ENCODE measurements at places on chromosomes 4 and X.

DNA sequence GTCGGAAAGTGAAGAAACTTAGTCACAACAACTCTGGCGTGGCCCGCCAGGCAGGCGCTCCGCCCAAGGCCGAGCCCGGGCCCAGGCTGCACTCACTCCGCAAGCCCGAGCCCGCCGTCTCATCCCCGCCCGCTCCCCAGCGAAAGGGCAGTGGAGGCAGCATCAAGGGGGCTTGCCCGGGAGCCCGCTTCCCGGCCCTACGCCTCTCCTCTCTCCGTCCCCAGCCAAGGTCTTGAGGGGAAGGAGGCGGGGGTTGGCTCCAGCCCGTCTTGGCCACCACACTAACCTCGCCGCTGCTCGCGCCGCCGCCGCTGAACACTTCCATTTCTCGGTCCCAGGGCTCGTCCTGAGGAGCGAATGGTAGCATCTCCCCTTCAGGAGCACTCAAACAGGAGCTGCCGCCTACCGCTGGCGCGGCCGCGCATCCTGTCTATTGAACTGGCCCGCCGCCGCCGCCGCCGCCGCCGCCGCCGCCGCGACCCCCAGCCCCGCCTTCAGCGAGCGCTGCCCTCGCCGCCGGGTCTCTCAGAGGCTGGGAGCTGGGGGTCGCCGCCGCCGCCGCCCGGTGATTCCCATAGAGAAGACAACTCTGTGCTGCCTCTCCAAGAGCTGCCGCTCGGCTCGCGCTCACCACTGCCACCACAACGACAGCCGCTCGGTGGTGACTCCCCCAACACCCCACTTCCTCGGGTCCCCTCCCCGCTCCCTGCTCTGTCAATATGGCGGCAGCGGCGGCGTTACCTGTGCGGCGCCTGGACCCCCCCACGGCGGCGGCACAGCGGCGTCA, at the start of gene RPS6KA6:
Gene RPS6KA6, minus strand, starts transcription at position 667 of the 787 bp plus-strand sequence. Its CDS starts 300 bp downstream, at position 367.
- no peak for DNase-seq

DNA sequence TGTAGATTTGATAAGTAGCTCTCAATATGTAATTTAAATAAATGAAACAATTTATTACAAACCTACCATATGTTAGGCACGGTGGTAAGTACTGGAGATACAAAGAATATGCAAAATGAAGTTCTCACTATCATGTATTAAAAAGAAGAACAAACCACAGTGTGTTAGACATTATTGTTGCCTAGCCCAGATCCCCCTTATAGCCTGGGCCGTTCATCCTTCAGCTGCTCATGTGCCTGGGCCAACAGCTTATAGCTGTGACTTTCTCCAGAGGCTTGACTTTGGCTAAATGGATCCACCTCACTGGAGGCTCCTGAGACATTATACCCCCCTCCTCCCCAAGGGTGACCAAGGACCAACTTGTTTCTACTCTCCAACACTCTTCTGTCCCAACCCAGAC, 29.8 kb upstream of the CCNG2 start:
- DNase-seq: no peak

DNA sequence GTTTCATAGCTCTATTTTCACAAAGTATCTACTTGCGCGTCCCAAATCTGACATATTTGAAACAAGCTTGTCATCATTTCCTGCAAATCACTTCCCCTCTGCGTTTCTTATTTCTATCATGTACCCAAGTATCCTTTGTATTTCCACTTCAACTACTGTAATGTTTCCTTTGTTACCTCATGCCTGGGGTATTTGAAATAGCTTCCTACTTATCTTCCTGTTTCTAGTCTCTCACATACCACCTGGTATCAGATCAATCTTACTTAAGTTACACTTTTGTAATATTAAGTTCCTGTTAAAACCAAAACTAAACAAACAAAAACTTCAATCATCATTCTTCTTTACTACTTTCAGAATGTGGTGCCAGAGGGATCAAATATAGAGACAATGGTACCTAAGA, 93.6 kb upstream of the SMAD1 start:
- DNase-seq: no peak

DNA sequence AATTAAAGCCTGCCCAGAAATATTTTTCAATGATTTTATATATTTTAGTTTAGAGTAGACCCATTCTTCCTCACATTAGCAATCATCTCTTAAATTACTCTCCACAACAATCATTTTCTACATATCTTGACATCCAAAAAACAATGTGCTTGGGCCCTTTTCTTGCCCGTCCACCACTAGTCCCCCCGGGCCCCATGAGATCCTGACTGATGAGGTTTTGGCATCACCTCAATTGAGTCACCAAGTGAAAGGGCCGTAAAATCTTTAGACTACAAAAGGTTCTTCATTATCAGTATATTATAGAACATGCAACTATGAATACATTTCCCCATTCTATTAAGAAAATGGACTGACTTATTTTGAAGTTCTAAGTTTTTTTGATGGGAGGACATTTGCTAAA, 4.0 kb upstream of the CDKL2 start:
- DNase-seq: no peak

DNA sequence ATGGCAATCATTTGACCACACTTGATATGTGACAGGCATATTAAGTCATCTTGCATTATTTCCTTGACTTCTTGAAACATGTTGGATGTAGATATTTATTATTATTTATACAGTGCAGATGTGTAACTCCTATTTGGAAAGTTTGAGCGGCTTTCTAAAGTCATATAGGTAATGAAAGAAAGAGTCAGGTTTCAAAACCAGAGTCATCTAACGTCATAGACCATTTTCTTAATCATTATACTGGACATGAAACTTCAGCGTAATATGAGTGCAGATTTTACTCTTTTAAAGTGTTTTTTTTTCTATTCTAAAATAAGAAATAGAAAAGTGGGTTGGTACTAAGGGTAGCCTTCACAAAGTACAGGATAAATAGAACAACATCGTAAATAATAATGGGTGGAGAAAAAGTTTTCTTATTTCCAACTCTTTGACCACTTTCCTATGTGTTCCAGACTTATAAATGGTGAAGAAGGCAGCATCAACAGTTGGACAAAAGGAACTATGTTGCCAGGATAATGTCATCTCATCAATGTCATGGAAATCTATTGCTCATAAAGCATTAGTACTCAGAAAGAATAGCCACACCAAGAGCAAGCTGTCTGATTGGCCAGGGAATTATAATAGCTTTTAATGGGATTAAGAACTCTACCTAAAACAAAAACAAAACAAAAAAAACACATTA, 108.0 kb upstream of the PCDH18 start:
- DNase-seq: no peak

DNA sequence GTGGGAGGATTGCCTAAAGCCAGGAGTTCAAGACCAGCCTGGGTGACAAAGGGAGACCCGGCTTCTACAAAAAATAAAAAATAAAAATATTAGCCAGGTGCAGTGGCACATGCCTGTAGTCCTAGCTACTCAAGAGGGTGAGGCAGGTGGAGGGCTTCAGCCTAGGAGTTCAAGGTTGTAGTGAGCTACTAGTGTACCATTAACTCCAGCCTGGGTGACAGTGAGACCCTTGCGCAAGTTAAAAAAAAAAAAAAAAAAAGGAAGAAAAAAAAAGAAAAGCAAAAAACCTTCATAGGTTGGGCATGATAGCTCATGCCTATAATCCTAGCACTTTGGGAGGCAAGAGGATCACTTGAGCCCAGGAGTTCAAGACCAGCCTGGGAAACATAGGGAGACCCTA, 5.8 kb downstream of the SCLT1 start:
- no peak for DNase-seq

GRCh38 chrX:147573266-147573665, 338.5 kb upstream of the FMR1 start:
- DNase-seq: no peak
